ENCODE measurements at places on chromosomes 11 and 22. TPM values are rescaled to one million over a fixed set of nuclear protein-coding genes. Genes with fewer than 3 reads are reported as not detected.

KREMEN1 gene
- 0.36 TPM for total RNA-seq

PYGM gene
- total RNA-seq = not detected

MRPL11 gene
- total RNA-seq = 157 TPM

OSBP2 gene
- 0.60 TPM for total RNA-seq

RBFOX2 gene
- total RNA-seq = 83.1 TPM

ST14 gene
- total RNA-seq = not detected

MUC6 gene
- not detected for total RNA-seq
